ENCODE measurements at places on chromosomes 2 and 18. TPM values are rescaled to one million over a fixed set of nuclear protein-coding genes. Genes with fewer than 3 reads are reported as not detected.

GRCh38 chr2:157923598-157924217, 47.6 kb upstream of the ACVR1 start:
- H3K27ac ChIP-seq, result no peak overlapping the region
- no peak overlapping the region for H3K4me3 ChIP-seq
- no peak for DNase-seq

DNA sequence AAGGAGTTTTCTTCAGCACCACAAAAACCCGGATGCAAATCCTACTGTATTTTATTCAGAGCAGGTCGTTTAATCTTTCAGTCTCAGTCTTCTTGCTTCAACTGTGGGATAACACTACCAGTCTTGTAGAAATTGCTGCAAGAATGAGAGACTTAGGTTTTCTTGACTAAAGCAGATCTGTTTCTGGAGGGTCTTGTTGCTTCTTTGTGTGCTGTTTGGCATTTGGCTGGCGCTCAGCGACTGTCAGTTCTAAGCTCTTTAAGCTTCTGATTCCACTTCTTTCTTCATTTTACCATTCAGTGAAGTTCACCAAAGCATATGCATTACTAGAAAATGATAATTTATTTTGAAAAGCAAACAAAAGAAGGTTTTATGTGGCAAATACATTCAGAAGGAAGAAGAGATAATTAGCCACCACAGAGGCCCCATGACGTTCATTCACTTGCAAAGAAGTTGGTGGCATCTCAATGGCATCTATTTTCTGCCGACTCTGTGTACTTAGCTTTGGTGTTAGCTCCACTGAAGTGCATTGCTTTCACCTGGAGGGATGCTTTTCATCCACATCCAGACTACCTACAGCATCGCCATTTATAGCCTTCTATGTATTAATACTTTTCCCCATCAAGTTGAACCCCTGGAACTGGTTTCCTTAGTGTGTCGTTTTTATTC, 53.7 kb downstream of the TRIB2 start:
- H3K36me3 ChIP-seq, result no peaks in the 10 kb centered on the region
- no peak for DNase-seq
- H3K27me3 ChIP-seq, result no peaks in the 10 kb centered on the region
- no peaks in the 10 kb centered on the region for H3K4me1 ChIP-seq
- no peak overlapping the region for H3K27ac ChIP-seq

- no peak for DNase-seq
- H3K36me3 ChIP-seq, result no peaks in the 10 kb centered on the region
- H3K4me3 ChIP-seq, result no peak overlapping the region
- no peaks in the 10 kb centered on the region for H3K27me3 ChIP-seq
Observed at GRCh38 chr2:176534798-176535466, 265.7 kb downstream of the MTX2 start.

GRCh38 chr2:69804416-69804815, 25.0 kb upstream of the GMCL1 start:
- no peak overlapping the region for H3K27ac ChIP-seq
- H3K36me3 ChIP-seq, result no peaks in the 10 kb centered on the region
- DNase-seq, result no peak
- H3K4me3 ChIP-seq, result no peak overlapping the region
- no peaks in the 10 kb centered on the region for H3K27me3 ChIP-seq

GRCh38 chr2:226730481-226730880, 69.1 kb downstream of the IRS1 start:
- H3K27me3 ChIP-seq, result no peaks in the 10 kb centered on the region
- H3K4me1 ChIP-seq, result peaks cover 17% of the 10 kb centered on the region
- H3K27ac ChIP-seq, result no peak overlapping the region
- H3K36me3 ChIP-seq, result no peaks in the 10 kb centered on the region

Gene PAIP2B
- total RNA-seq, result 17.2 TPM

GRCh38 chr2:7111626-7112025, 194.4 kb downstream of the RNF144A start:
- H3K27me3 ChIP-seq, result no peaks in the 10 kb centered on the region
- H3K27ac ChIP-seq, result no peak overlapping the region
- no peaks in the 10 kb centered on the region for H3K36me3 ChIP-seq
- no peak for DNase-seq
- H3K4me3 ChIP-seq, result no peak overlapping the region

GRCh38 chr18:9943311-9943710, 29.5 kb downstream of the VAPA start:
- H3K4me3 ChIP-seq, result no peak overlapping the region
- no peak for DNase-seq
- H3K27ac ChIP-seq, result no peak overlapping the region
- no peaks in the 10 kb centered on the region for H3K36me3 ChIP-seq

Gene DDX18
- 21.8 TPM for total RNA-seq
